ENCODE measurements at places on chromosomes 2 and 18.

DNA sequence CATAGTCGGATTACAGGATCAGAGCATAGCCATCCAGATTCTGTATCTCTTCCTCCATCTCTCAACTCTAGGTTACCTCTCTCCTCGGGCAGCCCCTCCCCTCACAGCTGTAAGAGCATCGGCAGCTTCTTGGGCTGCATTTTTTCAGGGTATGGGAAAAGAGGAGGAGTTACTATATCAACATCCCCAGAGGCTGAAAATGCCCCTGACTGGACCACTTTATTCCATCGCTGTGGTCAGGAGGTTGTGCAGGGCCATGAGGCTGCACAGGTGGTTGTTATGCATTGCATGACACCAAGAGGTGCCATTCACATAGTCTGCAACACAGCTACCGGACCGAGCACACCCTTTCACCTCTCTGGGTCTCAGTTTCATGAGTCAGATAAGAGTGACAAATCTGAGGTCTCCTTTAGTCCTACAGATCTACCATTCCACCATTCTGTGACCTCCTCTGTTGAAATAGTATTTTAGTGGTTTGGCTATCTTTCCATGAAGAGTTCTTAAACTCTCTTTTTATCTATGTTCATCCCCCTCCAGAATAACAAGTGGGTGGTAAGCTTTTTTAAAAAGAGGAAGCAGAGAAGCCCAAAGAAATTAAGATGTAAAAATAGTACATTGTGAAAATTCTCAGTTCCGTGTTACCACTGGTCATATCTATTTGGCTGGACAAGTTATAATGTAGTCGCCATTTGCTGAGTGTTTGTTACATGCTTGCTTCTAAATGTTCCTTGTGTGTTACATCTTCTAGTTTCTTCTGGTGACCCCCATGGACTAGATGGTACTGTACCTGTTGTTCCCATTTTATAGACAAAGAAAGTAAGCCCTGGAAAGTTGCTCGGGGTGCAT, 56.6 kb upstream of the SLC1A4 start:
- DNase-seq: no peak

GRCh38 chr2:217853961-217854360, 148.8 kb downstream of the TNS1 start:
- no peak for DNase-seq

DNA sequence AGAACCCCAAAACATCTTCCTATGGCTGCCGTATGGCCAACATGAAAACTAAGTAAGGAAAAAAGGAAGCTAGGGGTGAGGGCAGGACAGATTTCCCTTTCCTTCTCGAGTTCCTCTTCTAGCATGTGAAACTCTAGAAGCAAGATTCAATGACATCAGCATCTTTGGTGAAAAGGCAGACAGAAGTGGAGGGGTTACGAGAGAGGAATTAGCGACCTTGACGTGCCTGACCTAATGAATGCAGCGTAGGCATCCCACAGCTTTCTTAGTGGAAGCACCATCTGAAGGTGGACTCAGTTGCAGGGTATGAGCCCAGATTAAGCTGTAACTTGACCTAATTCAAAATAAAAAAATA, 47.9 kb upstream of the PELI1 start:
- DNase-seq: no peak

- DNase-seq: no peak
These were observed 7.4 kb downstream of the ZAP70 start for GRCh38 chr2:97720746-97721145.

GRCh38 chr2:26712486-26713465, 20.3 kb downstream of the KCNK3 start:
- peak; percentile 58 for DNase-seq

DNA sequence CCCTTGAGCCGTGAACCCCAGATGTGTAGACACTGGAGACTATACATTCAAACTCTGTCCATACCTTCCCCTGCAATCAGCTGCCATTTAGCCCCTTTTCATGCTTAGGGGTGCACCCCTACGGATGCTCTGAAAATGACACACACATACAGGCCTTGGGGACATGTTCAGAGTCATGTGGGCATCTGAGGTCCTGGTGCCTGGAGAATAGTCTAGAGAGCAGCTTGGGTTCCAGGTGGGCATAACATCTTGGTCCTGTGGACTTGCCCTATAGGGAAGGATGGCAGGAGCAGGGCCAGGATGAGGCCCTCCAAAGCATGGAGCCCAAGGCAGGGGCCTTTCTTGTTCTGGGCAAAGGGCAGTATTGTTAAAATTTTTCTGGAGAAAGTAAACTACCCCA, 9.9 kb upstream of the FHOD3 start:
- DNase-seq: no peak

DNA sequence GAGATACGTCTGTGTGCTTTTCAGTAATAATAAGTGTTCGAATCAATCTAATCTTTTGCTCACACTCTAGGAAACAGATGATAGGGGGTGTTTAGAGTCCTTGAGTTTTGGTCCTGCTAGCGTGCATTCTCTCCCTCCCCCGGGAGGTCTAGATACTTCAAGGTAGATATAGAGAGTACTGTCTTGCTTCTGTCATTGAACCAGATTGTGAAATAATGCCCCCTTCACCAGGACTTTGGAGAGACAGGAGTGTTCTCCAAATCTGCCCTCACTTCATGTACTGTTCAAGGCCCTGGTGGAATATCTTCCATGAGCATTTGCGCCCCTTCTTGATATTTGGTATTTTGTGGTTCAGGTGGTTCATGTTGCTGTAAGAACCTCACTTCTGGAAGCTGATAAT, 59.4 kb upstream of the MGAT5 start:
- no peak for DNase-seq

GRCh38 chr2:99338029-99338585, 918 bp downstream of the EIF5B start:
- DNase-seq: no peak

GRCh38 chr2:81327911-81328310, 1023.4 kb upstream of the LRRTM1 start:
- no peak for DNase-seq

- peak; percentile 18 for DNase-seq
These were observed 68.8 kb downstream of the DOK6 start for GRCh38 chr18:69469444-69469919.

GRCh38 chr2:204115137-204116056, 178.8 kb downstream of the ICOS start:
- peak; percentile 59 for DNase-seq

GRCh38 chr2:70708376-70709199, 59.4 kb downstream of the ADD2 start:
- no peak for DNase-seq

DNA sequence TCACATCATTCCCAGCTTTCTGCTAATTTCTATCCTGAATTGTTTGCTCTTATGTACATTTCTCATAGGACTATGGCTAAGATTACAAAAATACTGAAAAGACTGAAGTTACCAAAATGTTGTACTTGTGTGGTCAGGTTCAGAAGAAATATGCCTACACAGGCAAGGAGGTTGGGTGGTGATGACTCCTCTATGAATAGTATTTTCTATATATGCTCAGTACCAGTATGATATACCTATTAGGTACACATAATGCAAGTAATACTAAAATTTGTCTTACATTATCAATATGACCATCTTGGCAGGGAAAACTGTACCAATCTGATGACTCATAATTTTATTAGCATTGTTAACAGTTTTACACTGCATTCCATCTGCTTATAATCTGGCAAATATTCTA, 12.2 kb upstream of the ORC2 start:
- no peak for DNase-seq

GRCh38 chr2:208983486-208983885, 440.4 kb upstream of the MAP2 start:
- DNase-seq: no peak

- DNase-seq: no peak
These were observed 196.6 kb downstream of the AGPS start for GRCh38 chr2:177589186-177589585.

DNA sequence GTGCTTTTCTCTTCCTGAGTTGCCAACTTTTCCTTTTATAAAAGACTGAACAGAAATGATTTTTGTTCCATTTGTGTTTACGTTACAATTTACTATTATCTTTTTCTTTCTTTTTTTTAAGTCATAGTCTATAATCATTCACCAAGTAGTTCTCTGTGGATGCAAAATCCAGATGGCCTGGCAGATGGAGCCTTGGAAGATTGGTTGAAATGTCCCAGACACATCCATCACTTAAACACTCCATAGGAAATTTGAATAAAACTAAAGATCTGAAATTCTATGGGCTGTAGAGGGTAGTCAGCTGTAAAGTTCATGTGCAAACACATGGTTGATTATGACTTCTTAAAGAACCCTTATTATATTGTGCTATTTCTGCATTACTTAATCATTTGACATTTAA, 164.8 kb upstream of the DOCK10 start:
- no peak for DNase-seq

- no peak for DNase-seq
These were observed 10.9 kb downstream of the TMBIM1 start for GRCh38 chr2:218281449-218281848.

DNA sequence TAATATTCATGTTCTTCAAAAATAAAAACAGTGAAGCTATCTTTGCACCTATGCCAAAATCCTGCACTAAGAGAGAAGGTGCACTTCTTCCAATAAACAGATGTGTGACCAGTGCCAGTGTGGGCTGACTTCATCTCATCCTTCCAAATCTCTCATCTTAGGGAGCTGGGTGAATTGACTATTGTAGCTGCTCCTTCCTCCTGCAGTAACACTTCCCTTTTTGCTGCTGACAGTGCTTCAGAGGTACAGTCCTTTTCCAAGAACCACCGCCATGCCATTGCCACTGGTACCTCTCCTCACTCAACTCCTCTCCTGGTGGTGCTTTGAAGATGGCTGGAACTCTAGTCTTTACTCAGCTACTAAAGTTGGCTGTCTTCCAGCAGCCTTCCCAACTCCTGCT, 42.1 kb upstream of the ARHGAP25 start:
- DNase-seq: no peak

DNA sequence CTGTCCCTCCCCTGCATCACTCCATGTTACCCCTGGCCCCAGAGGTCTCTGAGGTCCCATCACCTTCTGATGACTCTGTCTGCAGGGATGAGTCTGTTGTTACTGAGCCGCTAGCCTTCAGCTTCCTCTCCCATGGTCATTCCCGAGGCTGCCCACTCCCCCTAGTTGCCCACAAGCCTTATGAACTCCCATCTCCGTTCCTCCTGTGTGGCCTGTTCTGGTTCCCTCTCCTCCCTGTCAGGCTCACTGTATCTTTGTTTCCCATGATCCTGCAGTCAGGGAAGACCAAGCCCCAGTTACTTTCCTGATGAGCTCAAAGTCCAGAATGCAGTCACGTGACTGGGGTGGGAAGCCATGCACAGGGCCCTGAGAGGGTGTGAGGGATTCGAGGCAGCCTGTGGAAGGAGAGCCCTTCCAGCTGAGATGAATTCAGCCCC, 39.5 kb downstream of the INPP4A start:
- no peak for DNase-seq
